ENCODE measurements at places on chromosomes 4 and X.

- no peak for DNase-seq
Observed at GRCh38 chr4:125131891-125132680, 182.7 kb upstream of the FAT4 start.

- no peak for DNase-seq
Observed at GRCh38 chr4:11843340-11843739, 414.6 kb upstream of the HS3ST1 start.

- no peak for DNase-seq
Observed at GRCh38 chr4:139633661-139634060, 32.0 kb upstream of the MGST2 start.

GRCh38 chr4:94346541-94346940, 3.9 kb upstream of the HPGDS start:
- DNase-seq = no peak
